ENCODE measurements at places on chromosomes 11 and 22. TPM values are rescaled to one million over a fixed set of nuclear protein-coding genes. Genes with fewer than 3 reads are reported as not detected.

SERPIND1 gene
- total RNA-seq, result not detected

- no peaks in the 10 kb centered on the region for H3K36me3 ChIP-seq
- no peak overlapping the region for H3K27ac ChIP-seq
Observed at GRCh38 chr11:74255741-74256375, 55.6 kb downstream of the P4HA3 start.

MOGAT2 gene
- not detected for total RNA-seq

DNA sequence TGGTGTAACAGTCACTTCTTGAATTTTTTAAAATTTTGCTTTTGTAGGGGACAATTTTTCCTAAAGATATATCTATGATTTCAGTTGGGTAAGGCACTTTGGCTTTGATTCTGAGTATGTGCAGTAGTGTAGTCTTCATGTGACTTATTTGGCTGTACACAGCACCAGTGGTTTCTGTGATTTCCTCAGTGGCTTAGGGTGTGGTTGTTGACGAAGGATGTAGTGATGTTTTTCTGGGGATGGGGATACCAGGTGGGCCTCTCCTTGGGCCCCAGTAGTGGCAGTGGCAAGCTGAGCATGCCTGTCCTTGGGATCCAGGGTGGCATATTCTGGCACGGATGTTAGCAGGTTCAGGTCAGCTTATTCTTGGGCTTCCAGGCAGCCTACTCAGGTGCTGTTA lies 364.9 kb upstream of the CADM1 start:
- no peak overlapping the region for H3K27ac ChIP-seq
- H3K36me3 ChIP-seq, result no peaks in the 10 kb centered on the region
- H3K4me1 ChIP-seq, result no peaks in the 10 kb centered on the region
- no peaks in the 10 kb centered on the region for H3K27me3 ChIP-seq
- no peak overlapping the region for H3K4me3 ChIP-seq
- no peak for DNase-seq

DNA sequence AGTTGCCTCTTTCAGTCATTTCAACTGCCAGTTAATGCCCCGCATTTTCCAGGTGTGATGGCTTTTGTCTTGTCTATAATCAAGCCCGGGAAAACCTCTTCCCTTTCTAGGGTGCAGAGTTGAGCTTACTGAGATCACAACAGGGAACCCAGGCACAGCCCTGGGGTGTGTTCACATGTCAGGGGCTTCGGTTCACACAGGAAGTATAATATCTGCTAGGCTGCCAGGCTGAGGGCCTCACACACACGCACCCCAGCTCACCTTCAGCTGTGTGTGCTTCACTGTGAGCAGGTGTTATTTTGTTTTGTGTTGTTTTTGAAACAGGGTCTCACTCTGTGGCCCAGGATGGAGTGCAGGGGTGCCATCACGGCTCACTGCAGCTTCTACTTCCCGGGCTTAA lies 9.7 kb upstream of the SOX10 start:
- no peaks in the 10 kb centered on the region for H3K4me1 ChIP-seq
- H3K36me3 ChIP-seq, result no peaks in the 10 kb centered on the region
- H3K27me3 ChIP-seq, result no peaks in the 10 kb centered on the region
- no peak overlapping the region for H3K27ac ChIP-seq
- DNase-seq, result no peak

TAGLN gene
- total RNA-seq, result 10,188 TPM

DNA sequence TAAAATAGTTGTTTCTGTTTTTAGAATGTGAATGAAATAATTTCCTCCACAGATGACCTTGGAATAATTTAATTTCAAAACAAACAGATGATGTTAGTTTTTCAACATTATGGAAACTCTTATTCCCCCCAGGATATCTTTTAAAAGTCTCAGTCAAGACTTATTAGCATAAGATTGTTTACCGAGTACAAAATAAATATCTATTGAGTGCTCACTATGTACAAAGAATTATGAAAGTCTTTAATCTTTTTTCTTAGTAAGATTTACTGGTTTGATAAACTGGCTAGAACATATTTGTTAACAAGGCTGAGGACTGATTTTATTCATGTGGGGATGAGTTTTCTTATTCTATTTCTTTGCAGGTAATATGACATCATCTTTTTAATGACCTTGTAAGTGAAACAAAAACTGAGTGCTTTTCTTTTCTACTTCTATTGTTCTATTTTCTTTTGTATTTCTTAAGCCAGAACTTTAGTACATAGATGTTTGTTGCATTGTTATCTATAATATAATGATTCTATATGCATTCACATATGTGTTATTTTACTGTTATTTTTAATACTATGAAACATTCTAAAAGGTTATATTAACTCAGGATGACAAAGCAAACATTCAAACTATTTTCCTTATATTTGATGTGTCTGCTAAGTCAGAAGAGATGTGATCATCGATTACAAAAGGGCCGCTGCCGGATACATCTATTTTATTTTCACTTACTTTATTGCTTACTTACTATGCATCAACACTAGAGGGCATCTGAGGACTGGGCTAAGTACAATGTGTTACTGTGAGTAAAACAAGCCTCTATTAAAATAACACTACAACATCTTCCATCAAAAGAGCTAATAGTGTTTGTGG lies 111.0 kb upstream of the ARHGAP42 start:
- no peaks in the 10 kb centered on the region for H3K36me3 ChIP-seq
- no peaks in the 10 kb centered on the region for H3K27me3 ChIP-seq
- H3K4me1 ChIP-seq, result no peaks in the 10 kb centered on the region
- H3K27ac ChIP-seq, result no peak overlapping the region
- DNase-seq, result no peak
- no peak overlapping the region for H3K4me3 ChIP-seq

GRCh38 chr11:126162306-126163030 lies 49.0 kb downstream of the RPUSD4 start:
- H3K27ac ChIP-seq, result no peak overlapping the region
- H3K4me1 ChIP-seq, result no peaks in the 10 kb centered on the region
- DNase-seq, result no peak
- no peak overlapping the region for H3K4me3 ChIP-seq

DNA sequence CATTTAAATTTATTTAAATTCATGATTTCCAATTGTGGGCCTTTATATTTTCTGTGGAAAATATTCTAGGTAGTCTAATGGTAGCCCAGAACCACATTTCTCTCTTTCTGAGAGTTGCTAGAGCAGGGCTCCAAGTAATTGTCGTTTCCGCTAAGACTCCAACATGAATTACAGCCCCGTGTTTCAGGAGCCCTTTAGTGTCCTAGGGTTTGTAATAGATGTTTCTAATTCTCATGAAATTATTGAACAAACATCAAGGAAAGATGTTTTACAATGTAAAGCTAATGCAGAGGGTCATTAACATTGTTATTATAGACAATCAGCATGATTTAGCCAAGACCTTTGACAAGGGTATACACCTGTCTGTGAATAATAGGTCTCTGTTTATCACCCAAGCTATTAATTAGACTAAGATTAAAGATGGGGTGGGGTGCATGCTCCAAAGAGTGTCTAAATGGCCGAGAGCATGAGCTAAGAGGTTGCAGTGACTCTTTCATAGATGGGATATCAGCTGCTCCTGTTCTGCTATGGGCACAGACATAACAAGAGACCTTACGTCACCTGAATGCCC lies 81.8 kb upstream of the NTM start:
- H3K4me1 ChIP-seq, result no peaks in the 10 kb centered on the region
- no peak overlapping the region for H3K27ac ChIP-seq
- no peak overlapping the region for H3K4me3 ChIP-seq
- no peaks in the 10 kb centered on the region for H3K36me3 ChIP-seq

DNA sequence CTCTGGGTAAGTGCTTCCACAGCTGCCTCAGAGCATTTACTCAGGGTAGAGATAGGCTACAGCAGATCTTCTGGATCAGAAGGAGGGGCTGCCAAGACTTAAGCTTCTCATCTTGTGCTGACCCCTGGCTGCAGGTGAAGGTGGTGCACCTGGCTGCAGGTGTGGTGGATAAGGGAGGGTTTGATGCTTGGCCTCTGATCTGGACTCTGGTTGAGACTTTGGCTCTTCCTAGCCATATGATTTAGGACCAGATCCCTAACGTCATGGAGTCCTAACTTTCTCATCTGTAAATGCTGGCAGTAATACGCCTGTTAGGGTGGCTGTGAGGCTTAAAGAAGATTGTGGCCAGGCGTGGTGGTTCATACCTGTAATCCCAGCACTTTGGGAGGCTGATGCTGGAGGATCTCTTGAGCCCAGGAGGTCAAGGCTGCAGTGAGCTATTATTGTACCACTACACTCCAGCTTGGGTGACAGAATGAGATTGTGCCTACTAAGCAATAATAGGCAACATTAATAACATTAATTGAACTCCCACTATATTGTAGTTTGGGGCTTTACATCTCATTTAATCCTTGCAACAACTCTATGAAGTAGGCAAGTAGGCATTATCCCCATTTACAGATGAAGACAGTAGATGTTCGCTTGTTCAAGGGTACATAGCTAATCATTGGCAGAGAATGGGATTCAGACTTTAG lies 10.7 kb downstream of the DTX4 start:
- H3K4me1 ChIP-seq, result no peaks in the 10 kb centered on the region
- H3K36me3 ChIP-seq, result no peaks in the 10 kb centered on the region
- DNase-seq, result no peak
- H3K27me3 ChIP-seq, result no peaks in the 10 kb centered on the region
- H3K4me3 ChIP-seq, result no peak overlapping the region

- DNase-seq, result no peak
- peaks cover 8% of the 10 kb centered on the region for H3K36me3 ChIP-seq
- H3K27ac ChIP-seq, result no peak overlapping the region
- H3K4me3 ChIP-seq, result no peak overlapping the region
- H3K27me3 ChIP-seq, result no peaks in the 10 kb centered on the region
Observed at GRCh38 chr11:33290319-33290718, 33.1 kb downstream of the HIPK3 start.

KRTAP5-8 gene
- 0.42 TPM for total RNA-seq

DNA sequence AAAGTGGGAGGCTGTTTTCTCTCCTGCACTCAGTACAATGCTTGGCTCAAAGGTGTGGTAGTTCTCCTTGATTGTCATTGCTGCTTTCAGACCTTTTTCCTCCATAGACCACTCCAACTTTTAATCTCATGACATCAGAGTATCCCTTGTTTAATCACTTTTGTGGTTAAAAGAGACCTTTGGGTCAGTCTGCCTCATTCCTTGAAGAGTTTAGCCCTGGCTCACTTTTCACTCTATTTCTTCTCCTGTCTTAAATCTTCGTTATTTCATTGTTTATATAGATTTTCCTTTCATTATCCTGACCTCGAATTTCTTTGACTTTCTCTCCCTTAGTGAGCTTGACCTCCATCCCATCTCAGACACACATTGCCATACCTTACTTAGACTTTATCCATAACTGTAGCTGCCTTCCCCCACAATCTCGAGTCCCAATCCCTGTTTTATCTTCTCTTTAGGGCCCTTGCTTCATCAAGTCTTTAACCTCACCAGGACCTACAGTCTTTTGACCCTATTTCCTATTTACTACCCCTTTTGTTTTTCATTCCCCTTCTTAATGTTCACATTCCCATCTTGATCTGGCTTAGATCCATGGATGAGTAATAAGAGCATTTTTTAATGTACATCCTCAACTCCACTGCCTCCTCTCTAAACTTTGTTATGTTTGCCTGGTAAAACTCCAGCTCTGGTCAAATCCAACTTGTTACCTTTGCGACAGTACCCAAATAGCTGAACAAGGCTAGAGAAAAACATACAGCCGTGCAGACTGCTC lies 9.5 kb downstream of the ATXN10 start:
- no peak for DNase-seq
- peaks cover 9% of the 10 kb centered on the region for H3K4me1 ChIP-seq
- no peaks in the 10 kb centered on the region for H3K27me3 ChIP-seq
- no peaks in the 10 kb centered on the region for H3K36me3 ChIP-seq

- DNase-seq, result no peak
- H3K27me3 ChIP-seq, result no peaks in the 10 kb centered on the region
- H3K4me1 ChIP-seq, result peaks cover 8% of the 10 kb centered on the region
- H3K36me3 ChIP-seq, result no peaks in the 10 kb centered on the region
- H3K4me3 ChIP-seq, result no peak overlapping the region
Observed at GRCh38 chr11:30455025-30455424, 131.1 kb downstream of the MPPED2 start.

- no peaks in the 10 kb centered on the region for H3K27me3 ChIP-seq
- H3K4me1 ChIP-seq, result peaks cover 7% of the 10 kb centered on the region
- DNase-seq, result no peak
- H3K4me3 ChIP-seq, result no peak overlapping the region
Observed at GRCh38 chr11:19631712-19632498, 80.7 kb upstream of the NAV2 start.

OR4A16 gene
- not detected for total RNA-seq

IL10RA gene
- total RNA-seq, result 18.3 TPM

GRCh38 chr22:17847360-17848078 lies 73.2 kb upstream of the BID start:
- peaks cover 5% of the 10 kb centered on the region for H3K4me1 ChIP-seq
- peak overlapping the region; percentile 95 for H3K27ac ChIP-seq
- H3K27me3 ChIP-seq, result no peaks in the 10 kb centered on the region
- no peak overlapping the region for H3K4me3 ChIP-seq
- DNase-seq, result no peak
- no peaks in the 10 kb centered on the region for H3K36me3 ChIP-seq

- H3K27ac ChIP-seq, result no peak overlapping the region
- no peaks in the 10 kb centered on the region for H3K4me1 ChIP-seq
- no peak for DNase-seq
- no peak overlapping the region for H3K4me3 ChIP-seq
- H3K27me3 ChIP-seq, result no peaks in the 10 kb centered on the region
- H3K36me3 ChIP-seq, result no peaks in the 10 kb centered on the region
Observed at GRCh38 chr11:58513747-58514367, 6.0 kb upstream of the OR5B21 start.

DNA sequence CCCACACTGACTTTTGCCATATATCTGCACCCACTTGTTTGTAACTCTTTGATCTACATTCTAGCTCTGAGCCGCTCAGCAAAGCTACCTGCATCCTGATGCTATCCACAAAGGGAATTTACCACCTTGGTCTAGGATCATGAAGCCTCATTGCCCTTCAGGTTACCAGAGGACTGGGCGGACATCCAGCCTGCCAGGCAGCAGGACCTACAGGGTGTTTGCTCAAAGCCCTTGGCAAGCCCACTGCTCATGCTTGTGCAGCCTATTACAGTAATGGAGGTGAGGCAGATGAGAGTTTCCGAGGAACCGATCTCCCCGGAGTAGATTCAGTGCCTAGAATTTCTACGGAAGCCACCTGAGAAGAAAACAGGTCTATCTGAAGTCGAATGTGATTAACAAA lies 417.2 kb downstream of the OPCML start:
- no peaks in the 10 kb centered on the region for H3K4me1 ChIP-seq
- no peak overlapping the region for H3K4me3 ChIP-seq
- H3K36me3 ChIP-seq, result no peaks in the 10 kb centered on the region
- peaks cover 2% of the 10 kb centered on the region for H3K27me3 ChIP-seq
- H3K27ac ChIP-seq, result no peak overlapping the region

MUC6 gene
- total RNA-seq, result not detected

GRCh38 chr11:116384876-116385275 lies 387.9 kb downstream of the BUD13 start:
- H3K27me3 ChIP-seq, result no peaks in the 10 kb centered on the region
- no peak overlapping the region for H3K27ac ChIP-seq
- no peak for DNase-seq
- no peaks in the 10 kb centered on the region for H3K4me1 ChIP-seq

CCDC82 gene
- 38.7 TPM for total RNA-seq

GRCh38 chr11:134578807-134579723 lies 167.0 kb upstream of the B3GAT1 start:
- H3K27ac ChIP-seq, result no peak overlapping the region
- H3K4me3 ChIP-seq, result no peak overlapping the region
- H3K27me3 ChIP-seq, result no peaks in the 10 kb centered on the region
- DNase-seq, result no peak
- no peaks in the 10 kb centered on the region for H3K36me3 ChIP-seq

Data from aorta (tissue), 5 donors.